H1 (cell line): ENCODE measurements at places on chromosomes 16 and 17.

DNA sequence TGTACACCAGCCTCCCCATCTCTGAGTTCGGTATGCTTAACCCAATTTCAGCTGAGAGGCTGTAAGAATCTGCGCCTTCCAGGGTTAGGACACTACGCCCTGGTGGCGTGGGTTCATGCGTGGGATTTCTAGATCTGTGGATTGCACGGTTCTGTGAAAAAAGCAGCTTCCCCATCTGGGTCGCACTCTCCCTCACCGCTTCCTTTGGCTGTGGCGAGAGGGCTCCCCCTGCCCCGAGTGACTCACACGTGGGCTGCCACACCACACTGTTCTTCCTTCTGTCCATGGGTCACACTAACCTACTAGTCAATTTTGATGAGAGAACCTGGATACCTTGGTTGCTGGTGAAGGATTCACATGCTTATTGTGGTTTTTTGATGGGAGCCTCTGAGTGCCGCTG lies 256.0 kb upstream of the MAF start:
- no peak for DNase-seq
- H3K4me3 ChIP-seq, result no peak overlapping the region
- no peaks in the 10 kb centered on the region for H3K4me1 ChIP-seq
- no peaks in the 10 kb centered on the region for H3K36me3 ChIP-seq

GRCh38 chr17:15954222-15954621 lies 9.3 kb downstream of the ADORA2B start:
- no peaks in the 10 kb centered on the region for H3K36me3 ChIP-seq
- no peak overlapping the region for H3K4me3 ChIP-seq
- no peak for DNase-seq
- no peak overlapping the region for H3K27ac ChIP-seq
- H3K27me3 ChIP-seq, result no peaks in the 10 kb centered on the region

GRCh38 chr16:22089910-22090309 lies 2.4 kb upstream of the VWA3A start:
- no peak overlapping the region for H3K27ac ChIP-seq
- no peak for DNase-seq
- H3K27me3 ChIP-seq, result no peaks in the 10 kb centered on the region
- H3K36me3 ChIP-seq, result no peaks in the 10 kb centered on the region
- peaks cover 12% of the 10 kb centered on the region for H3K4me1 ChIP-seq
- no peak overlapping the region for H3K4me3 ChIP-seq

GRCh38 chr17:75430159-75430974 lies 24.9 kb upstream of the GRB2 start:
- H3K27ac ChIP-seq, result no peak overlapping the region
- H3K4me1 ChIP-seq, result no peaks in the 10 kb centered on the region
- H3K27me3 ChIP-seq, result no peaks in the 10 kb centered on the region
- H3K36me3 ChIP-seq, result no peaks in the 10 kb centered on the region
- DNase-seq, result peak; percentile 47

GRCh38 chr17:49866882-49867413 lies 19.1 kb upstream of the TAC4 start:
- no peak for DNase-seq
- no peaks in the 10 kb centered on the region for H3K4me1 ChIP-seq
- H3K4me3 ChIP-seq, result no peak overlapping the region
- H3K27ac ChIP-seq, result no peak overlapping the region
- no peaks in the 10 kb centered on the region for H3K36me3 ChIP-seq
- H3K27me3 ChIP-seq, result no peaks in the 10 kb centered on the region

DNA sequence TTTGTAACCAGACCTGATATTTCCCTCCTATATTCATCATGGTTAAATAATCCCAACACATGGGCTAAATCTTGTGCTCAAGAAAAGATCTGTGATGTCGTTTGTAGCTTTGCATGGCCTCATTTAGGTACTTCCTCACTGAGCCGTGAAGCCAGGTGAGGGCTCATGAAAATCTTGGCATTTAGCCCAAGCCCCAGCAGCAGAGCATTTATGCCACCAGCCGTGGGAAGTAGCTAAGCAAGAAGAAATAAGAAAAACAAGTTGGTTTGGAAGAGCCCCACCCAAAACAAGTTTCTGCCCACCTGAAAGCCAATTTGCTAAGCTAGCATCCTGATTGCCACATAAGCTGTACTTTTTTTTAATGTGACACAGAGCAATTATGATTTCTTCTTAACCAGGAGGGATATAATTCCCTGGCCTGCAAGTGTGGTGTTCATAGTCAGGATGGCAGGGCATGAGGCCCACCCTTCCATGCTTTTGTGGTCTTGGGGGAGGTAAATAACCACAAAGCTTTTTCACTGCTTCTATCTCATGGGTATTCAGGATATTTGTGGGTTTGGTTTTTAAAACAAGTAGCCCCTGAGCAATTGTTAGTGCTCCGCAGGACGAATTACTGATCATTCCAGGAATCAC lies 10.5 kb downstream of the TMIGD1 start:
- no peaks in the 10 kb centered on the region for H3K27me3 ChIP-seq
- no peak for DNase-seq
- H3K27ac ChIP-seq, result no peak overlapping the region
- H3K36me3 ChIP-seq, result no peaks in the 10 kb centered on the region

DNA sequence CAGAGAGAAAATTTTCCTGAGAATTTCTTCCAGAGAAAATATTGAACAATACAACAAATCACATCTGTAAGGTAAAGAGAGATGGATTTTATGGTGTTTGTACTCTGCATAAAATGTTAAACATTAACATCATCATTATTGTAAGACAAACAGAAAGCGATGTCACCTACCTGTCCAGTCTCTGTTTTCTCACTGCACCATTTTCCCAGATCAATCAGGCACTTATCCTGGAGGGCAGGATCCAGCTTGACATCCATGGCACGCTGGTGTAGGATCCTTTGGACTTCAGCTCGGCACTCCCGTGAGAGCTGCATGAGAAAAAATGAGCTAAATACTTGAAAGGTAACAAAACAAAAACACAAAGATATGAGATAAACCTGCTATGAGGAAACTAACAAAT lies 55.9 kb upstream of the CLEC18B start:
- no peak for DNase-seq
- no peak overlapping the region for H3K27ac ChIP-seq
- H3K36me3 ChIP-seq, result peaks cover 44% of the 10 kb centered on the region
- H3K27me3 ChIP-seq, result no peaks in the 10 kb centered on the region
- no peaks in the 10 kb centered on the region for H3K4me1 ChIP-seq

- no peak overlapping the region for H3K4me3 ChIP-seq
- H3K36me3 ChIP-seq, result no peaks in the 10 kb centered on the region
- no peak for DNase-seq
- H3K27ac ChIP-seq, result no peak overlapping the region
- H3K4me1 ChIP-seq, result 0 out of 2 replicates have a peak, but pooled peaks cover 1% of the 10 kb centered on the region
Observed at GRCh38 chr17:59377410-59377809, 46.0 kb downstream of the YPEL2 start.

GRCh38 chr16:87332150-87332549 lies 15.0 kb upstream of the C16orf95 start:
- no peak overlapping the region; the same call in 1 of the 2 replicates for H3K27ac ChIP-seq
- DNase-seq, result no peak
- H3K4me1 ChIP-seq, result no peaks in the 10 kb centered on the region
- no peaks in the 10 kb centered on the region for H3K27me3 ChIP-seq
- H3K4me3 ChIP-seq, result no peak overlapping the region

DNA sequence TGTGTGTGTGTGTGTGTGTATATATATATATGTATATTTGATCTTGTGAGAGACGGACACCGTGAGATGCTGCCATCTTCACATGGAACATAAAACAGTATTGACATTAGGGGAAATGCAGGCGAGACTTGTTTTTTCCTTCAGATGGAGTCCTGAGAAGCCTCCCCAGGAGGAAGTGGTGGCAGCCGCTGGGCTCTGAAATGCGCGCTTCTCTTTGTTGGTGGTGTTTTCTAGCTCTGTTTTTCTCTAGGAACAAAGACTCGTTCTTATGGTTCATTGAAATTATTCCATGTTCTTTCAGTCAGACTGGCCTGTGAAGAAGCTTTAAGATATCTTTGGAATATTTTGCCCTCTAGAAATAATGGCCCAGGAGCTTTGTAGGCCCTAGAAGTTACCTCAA lies 32.9 kb downstream of the SNX29 start:
- no peak overlapping the region for H3K4me3 ChIP-seq
- no peaks in the 10 kb centered on the region for H3K4me1 ChIP-seq
- DNase-seq, result no peak

GRCh38 chr16:17261197-17261858 lies 209.4 kb downstream of the XYLT1 start:
- H3K4me1 ChIP-seq, result no peaks in the 10 kb centered on the region
- H3K4me3 ChIP-seq, result no peak overlapping the region
- no peaks in the 10 kb centered on the region for H3K36me3 ChIP-seq
- DNase-seq, result no peak
- no peaks in the 10 kb centered on the region for H3K27me3 ChIP-seq

DNA sequence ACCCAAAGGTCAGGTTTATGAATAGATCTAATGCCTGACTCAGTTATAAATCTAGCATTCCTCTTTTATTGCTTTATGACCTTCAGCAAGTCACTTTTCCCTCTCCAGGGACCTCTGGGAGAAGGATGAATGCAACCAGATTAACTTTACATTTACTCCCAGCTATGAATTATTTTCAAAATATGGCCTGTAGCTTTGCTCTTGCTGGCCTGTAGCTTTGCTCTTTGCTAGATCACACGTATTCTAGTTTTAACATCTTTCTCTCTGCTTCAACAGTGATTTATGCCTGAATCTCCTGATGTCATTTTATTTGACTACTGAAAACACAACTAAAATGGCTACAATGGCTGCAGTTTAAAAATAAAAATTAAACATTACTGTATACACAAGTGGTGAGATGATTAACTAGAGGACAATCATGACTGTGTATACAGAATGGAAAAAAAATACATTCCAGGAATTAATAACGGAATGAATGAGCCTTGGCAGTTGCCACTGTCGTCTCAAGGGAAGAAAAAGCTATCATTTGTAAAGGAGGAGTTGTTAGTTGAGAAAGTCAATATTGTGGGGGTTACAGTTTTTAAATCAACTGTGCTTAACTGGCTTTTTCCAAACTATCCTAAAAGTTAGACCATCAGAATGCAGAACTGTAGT lies 434.5 kb upstream of the GOT2 start:
- H3K27me3 ChIP-seq, result no peaks in the 10 kb centered on the region
- no peak overlapping the region for H3K4me3 ChIP-seq
- DNase-seq, result no peak

GRCh38 chr17:83203073-83203471 lies 123.7 kb downstream of the METRNL start:
- no peaks in the 10 kb centered on the region for H3K27me3 ChIP-seq
- H3K27ac ChIP-seq, result no peak overlapping the region
- no peak overlapping the region for H3K4me3 ChIP-seq
- no peaks in the 10 kb centered on the region for H3K4me1 ChIP-seq
- no peaks in the 10 kb centered on the region for H3K36me3 ChIP-seq
- DNase-seq, result no peak

- H3K36me3 ChIP-seq, result no peaks in the 10 kb centered on the region
- peaks cover 13% of the 10 kb centered on the region for H3K27me3 ChIP-seq
- H3K4me3 ChIP-seq, result no peak overlapping the region
- H3K27ac ChIP-seq, result no peak overlapping the region
- no peak for DNase-seq
- peaks cover 5% of the 10 kb centered on the region; the same call in 1 of the 2 replicates for H3K4me1 ChIP-seq
Observed at GRCh38 chr17:6772016-6772415, 4.0 kb upstream of the FBXO39 start.

DNA sequence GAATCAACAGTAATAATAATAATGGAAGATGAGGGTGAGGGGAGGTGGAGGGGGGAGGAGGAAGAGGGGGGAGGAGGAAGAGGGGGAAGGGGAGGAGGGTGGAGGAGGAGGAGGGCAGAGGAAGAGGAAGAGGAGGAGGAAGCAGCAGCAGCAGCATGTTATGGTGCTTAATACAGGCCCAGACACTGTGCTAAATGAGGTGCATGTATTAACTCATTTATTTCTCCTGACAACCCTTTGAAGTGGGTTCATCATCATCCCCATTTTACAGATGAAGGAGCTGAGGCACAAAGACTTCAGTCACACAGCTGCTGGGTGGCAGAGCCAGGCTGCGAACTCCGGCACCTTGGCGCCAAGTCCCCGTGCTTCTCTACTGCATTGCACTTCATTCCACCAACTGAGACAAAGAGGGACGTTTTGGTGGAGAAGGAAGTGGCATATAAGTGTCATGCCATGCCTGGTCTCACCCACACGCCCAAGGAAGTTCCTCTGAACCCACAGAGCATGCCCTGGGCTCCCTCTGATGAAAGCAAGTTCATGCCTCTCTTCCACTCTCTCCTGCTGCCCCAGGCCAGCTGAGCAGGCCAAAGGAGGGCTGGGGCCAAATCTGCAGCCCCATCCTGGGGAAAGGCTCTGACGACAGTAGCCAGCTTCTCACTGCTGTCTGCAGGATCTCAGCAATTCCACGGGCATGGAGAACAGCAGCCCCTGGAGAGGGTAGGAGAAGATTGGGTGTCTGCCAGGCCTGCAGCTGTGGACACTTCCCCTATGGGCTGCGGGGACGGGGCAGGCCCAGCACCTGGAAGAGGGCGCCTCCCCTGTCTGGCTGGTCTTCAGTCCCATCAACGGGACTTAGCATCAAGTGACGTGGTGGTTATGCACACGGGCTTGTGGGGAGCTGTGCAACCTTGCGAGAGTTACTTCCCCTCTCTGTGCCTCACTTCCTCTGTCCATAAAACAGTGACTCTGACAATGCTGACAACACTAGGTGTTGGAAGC lies 21.8 kb downstream of the XYLT1 start:
- no peak overlapping the region for H3K4me3 ChIP-seq
- no peak overlapping the region for H3K27ac ChIP-seq
- no peaks in the 10 kb centered on the region for H3K27me3 ChIP-seq
- no peaks in the 10 kb centered on the region for H3K4me1 ChIP-seq
- DNase-seq, result no peak

- no peak overlapping the region for H3K4me3 ChIP-seq
- no peaks in the 10 kb centered on the region for H3K4me1 ChIP-seq
- no peak for DNase-seq
Observed at GRCh38 chr16:61580579-61580978, 455.7 kb downstream of the CDH8 start.

DNA sequence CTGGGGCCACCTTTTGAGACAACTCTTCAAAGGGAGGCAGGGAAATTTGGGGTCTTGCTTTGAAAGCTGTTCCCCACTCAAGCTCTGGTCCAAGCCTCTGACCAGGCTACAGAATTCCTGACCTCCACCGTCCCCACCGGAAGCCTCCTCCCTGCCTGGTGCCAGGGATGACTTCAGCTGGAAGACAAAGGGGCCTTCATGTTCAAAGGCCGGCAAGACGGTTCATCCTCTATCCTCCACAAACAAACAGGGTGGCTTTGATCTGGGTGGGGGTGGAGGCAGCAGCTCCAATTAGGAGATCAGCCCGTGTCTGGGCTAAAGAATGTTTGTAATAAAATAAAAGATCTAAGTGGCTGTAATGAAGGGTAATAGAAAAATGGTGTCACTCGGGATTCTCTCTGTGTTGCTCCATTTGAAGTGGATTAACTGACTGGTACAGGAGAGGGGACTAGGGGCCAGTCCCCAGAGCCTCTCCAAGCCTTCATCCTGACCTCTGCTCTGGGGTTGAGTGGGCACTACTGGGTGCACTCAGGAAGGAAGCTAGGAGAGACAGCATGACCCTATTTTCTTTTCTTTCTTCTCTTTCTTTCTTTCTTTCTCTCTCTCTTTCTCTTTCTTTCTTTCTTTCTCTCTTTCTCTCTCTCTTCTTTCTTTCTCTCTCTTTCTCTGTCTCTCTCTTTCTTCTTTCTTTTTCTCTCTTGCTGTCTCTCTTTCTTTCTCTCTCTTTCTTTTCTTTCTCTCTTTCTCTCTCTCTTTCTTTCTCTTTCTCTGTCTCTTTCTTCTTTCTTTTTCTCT lies 27.5 kb upstream of the NKD1 start:
- no peak overlapping the region for H3K27ac ChIP-seq
- H3K36me3 ChIP-seq, result no peaks in the 10 kb centered on the region
- no peaks in the 10 kb centered on the region for H3K27me3 ChIP-seq
- DNase-seq, result no peak
- no peak overlapping the region for H3K4me3 ChIP-seq

GRCh38 chr17:67365738-67366192 lies 612 bp downstream of the PSMD12 start:
- peaks cover 5% of the 10 kb centered on the region; the same call in 1 of the 2 replicates for H3K4me1 ChIP-seq
- H3K36me3 ChIP-seq, result no peaks in the 10 kb centered on the region
- peak overlapping the region; percentile 98 for H3K4me3 ChIP-seq
- H3K27me3 ChIP-seq, result no peaks in the 10 kb centered on the region
- H3K27ac ChIP-seq, result peak overlapping the region; percentile 94
